Hepatocyte (in vitro differentiated cells): ENCODE measurements at places on chromosomes 7 and 10. TPM values are rescaled to one million over a fixed set of nuclear protein-coding genes. Genes with fewer than 3 reads are reported as not detected.

Gene CPA4
- total RNA-seq, result 1.1 and 2.1 TPM in 2 replicates

DNA sequence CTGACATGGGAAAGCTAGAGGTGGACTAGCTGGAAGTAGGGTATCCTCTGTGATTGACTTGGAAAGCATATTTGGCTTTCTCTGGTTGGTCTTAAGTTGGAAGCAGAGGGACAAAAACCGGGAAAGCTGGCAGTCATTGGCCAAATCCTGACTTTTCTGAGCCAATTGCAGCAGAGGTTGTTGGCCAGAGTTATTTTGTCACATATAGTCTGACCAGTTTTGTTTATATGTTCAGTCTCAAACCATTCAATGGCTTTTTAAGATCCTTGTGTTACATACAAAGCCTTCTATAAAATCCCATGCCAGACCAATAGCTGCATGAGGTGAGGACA lies 6.3 kb downstream of the CFAP69 start:
- no peak for DNase-seq

DNA sequence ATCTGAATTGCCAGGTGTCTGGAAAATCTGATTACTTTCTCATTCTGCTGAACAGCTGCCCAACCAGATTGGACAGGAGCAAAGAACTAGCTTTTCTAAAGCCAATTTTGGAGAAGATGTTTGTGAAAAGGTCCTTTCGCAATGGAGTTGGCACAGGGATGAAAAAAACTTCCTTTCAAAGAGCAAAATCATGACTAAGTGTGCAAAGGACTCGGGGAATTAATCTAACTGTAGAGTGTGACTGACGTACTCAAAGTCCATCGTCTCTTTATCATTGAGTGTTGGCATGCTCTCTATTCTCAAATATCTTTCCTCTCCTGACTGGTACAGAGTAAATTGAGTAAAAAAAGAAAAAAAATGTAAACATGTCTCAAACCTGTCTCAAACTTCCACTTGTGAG lies 3.3 kb downstream of the NPS start:
- DNase-seq, result no peak

GRCh38 chr10:127993056-127993690 lies 86.3 kb downstream of the PTPRE start:
- no peak for DNase-seq

GRCh38 chr10:21195252-21195651 lies 298.1 kb upstream of the NEBL start:
- DNase-seq, result no peak
